ENCODE measurements at places on chromosomes 11 and 22. TPM values are rescaled to one million over a fixed set of nuclear protein-coding genes. Genes with fewer than 3 reads are reported as not detected.
A peak's percentile ranks its signal among the peaks of the same experiment; 100 is the strongest.

The SLC22A12 gene
- polyA plus RNA-seq: not detected

DNA sequence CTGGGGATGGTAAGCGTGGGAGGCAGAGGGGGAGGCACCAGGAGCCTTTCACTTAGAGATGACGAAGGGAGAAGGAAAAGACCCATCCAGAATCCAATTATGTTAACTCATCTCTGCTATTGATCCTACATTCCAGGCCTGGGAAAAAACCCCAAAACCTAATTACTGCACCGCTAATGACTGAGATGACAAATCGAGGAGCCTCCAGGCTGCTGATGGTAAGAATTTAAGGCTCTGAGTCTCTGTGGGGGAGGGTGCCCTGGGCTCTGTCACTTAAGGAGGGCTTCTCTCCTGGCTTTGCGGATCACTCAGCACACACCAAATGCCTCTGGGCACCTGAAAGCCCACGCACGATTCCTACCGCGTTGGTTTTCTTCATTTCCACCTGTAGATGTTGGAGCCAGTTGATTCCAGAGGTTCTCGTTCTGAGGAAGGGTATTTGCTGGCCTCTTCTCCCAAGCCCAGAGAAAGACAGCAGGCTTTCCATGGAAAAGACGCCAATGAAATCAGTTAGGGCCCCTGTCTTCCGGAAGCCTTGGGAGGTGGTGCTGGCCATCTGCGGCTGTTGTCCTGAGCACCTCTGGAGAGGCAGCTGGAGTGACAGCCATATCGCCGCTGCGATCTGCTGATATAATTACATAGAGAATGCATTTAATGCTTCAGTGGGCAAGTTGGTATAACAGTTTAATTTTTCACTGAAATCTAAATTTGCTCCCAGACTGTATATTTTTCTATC, 751.2 kb downstream of the BRD1 start:
- DNase-seq: no peak

DNA sequence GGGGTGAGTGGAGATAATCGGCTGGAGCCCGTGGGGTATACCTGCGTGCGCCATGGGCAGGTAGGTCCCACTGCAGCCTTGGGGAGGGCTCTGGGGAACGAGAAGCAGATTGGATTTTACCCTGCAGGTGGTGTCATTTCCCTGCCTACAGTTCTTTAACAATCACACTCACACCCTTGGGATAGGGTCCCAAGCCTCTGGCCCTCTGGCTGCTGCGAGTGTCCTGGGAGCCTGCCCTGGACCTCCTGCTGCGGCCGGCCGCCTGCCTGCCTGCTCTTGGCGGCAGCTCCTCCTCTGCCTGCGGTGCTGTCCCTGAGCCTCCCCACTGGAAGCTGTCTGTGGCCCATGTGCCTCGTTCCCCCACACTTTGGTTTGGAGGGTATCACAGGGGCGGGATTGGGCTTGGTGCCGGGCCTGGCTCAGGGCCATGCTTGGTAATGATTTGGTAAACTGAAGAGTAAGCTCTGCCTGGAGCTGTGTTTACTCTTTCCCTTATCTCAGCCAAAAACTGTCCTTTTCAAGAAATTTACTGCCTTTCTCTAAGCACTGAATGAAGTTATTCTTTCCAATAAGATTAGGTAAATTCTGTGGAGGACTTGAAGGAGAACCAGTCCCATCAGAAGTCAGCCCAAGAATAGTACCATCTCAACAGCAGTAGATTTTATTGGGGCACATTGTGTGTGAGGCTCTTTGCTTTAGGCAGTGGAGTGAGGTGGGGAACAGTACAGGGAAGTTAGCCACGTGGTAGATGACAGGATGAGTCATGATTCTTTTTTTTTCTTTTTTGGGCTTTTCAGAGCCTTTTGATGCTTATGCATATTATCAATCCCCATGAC, 53.7 kb downstream of the TBC1D22A start:
- no peak for DNase-seq

DNA sequence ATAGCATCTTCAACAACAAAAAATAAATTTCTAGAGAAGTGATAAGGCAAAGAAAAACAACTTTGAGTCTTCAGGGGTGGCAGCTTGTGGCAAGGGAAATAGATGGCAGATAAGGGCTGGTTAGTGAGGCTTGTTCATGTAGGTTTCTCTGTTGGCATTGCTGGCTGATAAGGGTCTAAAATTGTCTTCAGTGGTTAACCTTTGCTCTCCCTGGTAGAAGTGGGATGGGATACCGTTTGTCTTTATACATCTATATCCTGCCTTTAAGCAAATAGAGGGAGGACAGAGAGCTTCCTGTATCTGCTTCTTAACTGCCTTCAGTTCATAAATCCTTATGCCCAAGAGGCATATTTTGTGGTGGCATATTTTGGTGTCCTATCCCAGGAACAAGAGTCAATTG, 57.1 kb downstream of the TRAF6 start:
- no peak for DNase-seq

The TUB gene
- polyA plus RNA-seq: 11.8 TPM

The ASPHD2 gene
- polyA plus RNA-seq: 2.5 TPM

DNA sequence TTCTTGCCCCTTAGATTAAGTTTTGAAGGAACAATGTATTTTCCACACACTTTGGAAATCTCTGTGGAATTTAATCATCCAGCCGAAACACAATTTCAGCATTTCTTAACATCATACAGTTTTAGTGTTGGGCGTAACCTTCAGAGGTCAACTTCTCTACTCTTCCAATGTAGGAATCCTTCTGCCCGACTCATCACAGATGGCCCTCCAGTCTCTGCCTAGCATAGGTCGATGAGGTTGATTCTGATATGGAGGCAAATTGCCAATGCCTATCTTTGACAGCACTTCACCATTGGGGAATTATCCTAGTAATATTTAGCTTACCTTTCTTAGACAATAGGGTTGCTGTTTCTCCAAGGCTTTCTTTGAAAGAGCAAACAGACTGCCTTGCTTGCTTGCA, 175.7 kb upstream of the TTC12 start:
- DNase-seq: no peak

The NAGA gene
- polyA plus RNA-seq: 41.4 TPM

- DNase-seq: no peak
These were observed 23.3 kb upstream of the TMEM191C start for GRCh38 chr22:21443735-21444421.

DNA sequence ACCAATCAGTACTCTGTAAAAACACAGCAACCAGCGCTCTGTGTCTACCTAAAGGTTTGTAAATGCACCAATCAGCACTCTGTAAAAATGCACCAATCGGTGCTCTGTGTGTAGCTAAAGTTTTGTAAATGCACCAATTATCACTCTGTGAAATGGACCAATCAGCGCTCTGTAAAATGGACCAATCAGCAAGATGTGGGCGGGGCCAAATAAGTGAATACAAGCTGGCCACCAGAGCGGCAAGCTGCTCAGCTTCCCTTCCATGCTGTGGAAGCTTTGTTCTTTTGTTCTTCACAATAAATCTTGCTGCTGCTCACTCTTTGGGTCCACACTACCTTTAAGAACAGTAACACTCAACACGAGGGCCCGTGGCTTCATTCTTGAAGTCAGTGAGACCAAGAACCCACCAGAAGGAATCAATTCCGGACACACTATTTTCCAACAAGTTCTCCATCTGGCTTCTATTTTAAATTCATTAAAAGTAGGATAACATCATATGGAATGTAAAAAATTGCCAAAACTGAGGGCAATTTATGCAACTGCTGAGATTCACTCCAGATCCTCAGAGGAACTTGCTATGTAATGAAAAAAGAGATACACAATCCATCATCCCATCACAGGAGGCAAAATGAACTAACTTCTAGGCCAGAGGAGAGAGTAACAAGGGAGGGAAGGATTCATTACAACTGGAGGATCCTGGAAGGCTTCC, 3.1 kb upstream of the PANX1 start:
- no peak for DNase-seq

GRCh38 chr11:14306481-14306880, 52.5 kb downstream of the RRAS2 start:
- no peak for DNase-seq

DNA sequence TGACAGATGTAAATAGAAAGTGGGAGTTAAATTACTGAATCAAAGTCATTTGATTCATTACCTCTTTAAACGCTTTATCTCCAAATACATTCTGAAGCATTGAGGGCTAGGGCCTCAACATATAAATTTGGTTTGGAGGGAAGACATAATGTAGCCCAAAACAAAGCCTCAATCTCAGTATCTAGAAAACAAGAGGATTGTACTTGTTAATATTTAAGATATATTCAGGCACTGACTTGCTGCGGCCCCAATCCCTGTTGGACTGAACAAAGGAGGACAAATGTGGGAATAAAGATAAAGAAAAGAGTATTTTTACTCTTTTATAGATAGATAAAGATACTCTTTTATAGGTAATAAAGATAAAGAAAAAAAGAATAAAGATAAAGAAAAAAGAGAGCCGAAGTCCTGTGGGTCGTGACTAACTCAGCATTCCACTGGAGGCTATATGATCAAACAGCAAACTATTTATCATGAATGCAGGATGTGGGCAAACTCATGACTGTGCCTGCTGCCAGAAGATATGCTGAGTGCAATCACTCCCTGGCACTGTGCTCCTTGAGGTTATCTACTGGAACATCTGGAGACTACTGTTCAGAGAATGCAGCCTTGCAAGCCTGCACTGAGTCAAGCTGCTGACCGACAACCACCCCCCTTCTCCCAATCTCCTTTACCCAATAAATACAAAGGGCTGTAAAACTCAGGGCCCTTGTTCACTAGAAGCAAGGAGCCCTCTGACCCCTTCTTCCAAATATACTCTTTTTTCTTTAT, 6.9 kb downstream of the OR10V1 start:
- DNase-seq: peak; percentile 26

DNA sequence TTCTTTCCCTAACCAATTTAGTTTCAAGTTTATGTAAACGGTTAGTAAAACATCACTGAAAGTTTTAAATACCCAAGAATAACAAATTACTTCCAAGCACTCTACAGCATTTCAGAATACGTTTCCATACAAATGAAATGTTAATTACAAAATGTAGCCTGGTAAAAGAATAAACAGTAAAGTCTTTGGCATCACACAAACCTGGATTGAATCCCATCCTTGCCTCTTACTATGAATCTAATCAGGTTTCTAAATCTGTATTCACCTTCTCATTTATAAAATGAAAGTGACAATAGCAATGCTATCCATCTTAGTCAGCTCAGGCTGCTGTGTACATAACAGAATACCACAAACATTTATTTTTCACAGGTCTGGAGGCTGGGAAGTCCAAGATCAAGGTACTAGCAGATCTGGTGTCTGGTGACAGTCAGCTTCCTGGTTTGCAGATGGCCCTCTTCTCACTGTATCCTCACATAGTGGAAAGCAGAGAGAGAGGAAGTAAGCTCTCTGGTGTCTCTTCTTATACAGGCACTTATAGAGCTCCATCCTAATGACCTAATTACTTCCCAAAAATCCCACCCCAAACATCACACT, 19.2 kb downstream of the FAM168A start:
- DNase-seq: no peak

GRCh38 chr11:74925281-74925680, 23.6 kb downstream of the XRRA1 start:
- no peak for DNase-seq

The TRIM49 gene
- not detected for polyA plus RNA-seq

DNA sequence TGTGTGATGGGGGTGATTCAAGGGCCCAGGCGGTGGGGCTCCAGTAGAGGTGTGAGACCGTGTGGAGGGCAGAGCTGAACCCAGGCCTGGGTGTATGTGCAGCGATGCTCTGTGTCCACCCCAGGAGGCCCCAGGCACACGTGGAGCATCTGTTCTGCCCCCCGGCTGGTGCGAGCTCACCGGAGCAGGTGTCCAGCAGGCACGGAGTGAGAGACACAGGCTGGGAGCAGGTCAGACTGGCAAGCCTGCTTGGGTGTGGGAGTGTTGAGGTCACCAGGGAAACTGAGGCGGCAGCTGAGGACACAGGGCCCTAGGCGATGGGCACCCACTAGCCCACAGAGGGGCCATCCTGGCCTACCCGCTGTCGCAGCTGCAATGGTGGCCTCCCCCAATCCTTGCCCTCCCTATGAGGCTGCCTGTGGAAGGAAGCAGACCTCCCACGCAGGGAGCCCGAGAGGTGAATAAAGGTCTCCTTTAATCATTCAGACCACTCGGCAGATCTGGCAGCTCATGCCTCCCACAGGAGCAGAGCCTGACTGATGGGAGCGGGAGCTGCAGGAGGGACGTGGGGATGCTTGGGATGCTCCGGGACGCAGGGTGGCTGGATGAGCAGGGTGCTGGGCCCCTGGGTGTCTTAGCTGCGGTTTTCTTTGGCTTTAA, 1165.1 kb downstream of the BRD1 start:
- DNase-seq: no peak

GRCh38 chr11:41999066-41999465, 539.6 kb upstream of the LRRC4C start:
- DNase-seq: no peak

The BIK gene
- polyA plus RNA-seq: 0.09 TPM

GRCh38 chr22:38655519-38656255, 505 bp downstream of the FAM227A start:
- no peak for DNase-seq

The MYO7A gene
- polyA plus RNA-seq: 0.01 TPM

DNA sequence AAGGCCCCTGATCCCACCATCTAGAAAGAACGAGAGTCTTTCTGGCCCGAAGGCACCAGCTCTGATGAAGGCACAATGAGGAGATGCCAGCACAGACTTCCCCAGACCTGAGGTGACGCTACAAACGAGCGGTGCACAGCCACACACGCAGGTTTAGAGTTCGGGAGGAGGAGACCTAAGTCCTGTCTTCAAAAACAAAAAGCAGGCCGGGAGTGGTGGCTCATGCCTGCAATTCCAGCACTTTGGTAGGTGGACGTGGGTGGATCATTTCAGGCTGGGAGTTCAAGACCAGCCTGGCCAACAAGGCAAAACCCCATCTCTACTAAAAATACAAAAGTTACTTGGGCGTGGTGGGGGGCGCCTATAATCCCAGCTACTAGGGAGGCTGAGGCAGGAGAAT, 9.5 kb downstream of the LTO1 start:
- DNase-seq: no peak

The ARHGAP8 gene
- polyA plus RNA-seq: 0.18 TPM

The CHADL gene
- polyA plus RNA-seq: 0.70 TPM

The PKDREJ gene
- polyA plus RNA-seq: not detected

The ARVCF gene
- 3.8 TPM for polyA plus RNA-seq

The CALCB gene
- not detected for polyA plus RNA-seq

DNA sequence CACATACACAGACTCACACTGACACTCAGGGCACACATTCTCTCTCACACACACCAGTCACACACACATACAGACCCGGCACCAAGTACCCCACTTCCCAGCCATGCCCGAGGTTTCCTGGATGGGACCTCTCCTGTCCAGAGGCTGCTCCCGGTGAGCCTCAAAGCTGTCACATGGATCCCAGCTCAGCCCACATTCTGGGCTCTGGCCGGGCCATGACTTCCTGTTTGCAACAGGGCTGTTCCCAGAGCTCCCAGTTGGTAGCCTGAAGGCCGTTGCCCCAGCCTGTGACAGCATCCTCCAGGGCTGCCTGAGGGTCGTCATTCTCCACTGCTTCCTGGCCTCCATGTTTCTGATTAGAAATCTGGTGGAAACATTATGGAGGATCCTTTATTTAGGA, 14.6 kb upstream of the CYP2D6 start:
- DNase-seq: no peak

The WBP2NL gene
- polyA plus RNA-seq: 0.22 TPM

- no peak for DNase-seq
These were observed 7.1 kb downstream of the SAA4 start for GRCh38 chr11:18229501-18229900.

The OR52N2 gene
- polyA plus RNA-seq: not detected

Measured in BJ (cell line).